ENCODE measurements at places on chromosomes 5 and 9.

DNA sequence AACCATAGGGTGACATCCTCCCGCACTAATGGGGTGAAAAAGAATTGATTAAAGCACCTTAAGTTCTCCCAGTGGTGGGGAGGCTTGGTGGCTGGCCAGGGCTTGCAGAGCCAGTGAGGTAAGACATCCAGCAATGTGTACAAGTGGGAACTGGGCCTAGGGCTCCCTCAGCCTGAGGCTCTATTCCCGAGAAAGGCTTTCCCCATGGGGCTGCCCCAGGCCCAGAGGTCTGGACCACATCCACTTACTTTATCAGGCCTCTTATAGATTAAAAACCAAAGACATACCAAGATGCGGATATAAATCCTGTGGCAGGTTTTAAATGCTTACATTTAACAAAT lies 35.3 kb downstream of the C5orf15 start:
- no peak for DNase-seq

GRCh38 chr5:163106098-163106497 lies 331.3 kb upstream of the CCNG1 start:
- no peak for DNase-seq

DNA sequence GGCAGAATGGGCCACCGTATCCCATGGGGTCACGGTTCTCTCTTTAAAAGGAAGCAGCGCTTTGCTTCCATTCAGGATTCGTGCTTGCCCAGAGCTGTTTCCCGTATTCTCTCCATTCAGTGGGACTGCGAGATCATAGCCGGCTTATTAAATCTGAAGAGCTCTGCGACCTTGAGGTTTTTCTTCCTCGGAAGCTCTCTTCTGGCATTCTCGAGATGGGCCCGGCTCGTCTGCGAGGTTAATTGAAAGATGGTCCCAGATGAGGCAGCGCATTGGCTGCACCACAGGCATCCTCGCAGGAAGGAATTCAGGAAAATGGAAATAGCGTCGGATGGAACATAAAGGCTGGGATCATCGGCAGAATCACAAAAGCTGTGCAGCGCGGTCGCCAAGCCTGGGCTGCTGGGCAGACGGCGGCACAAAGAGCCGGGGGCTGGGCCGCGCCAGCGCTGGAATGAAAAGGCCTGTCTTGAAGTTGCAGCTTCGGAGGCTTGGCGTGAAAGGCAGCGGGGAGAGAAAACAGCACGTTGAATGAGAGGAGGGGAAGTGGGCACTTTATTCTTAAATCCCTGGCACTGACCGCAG lies 236.2 kb downstream of the IRX2 start:
- DNase-seq = no peak

DNA sequence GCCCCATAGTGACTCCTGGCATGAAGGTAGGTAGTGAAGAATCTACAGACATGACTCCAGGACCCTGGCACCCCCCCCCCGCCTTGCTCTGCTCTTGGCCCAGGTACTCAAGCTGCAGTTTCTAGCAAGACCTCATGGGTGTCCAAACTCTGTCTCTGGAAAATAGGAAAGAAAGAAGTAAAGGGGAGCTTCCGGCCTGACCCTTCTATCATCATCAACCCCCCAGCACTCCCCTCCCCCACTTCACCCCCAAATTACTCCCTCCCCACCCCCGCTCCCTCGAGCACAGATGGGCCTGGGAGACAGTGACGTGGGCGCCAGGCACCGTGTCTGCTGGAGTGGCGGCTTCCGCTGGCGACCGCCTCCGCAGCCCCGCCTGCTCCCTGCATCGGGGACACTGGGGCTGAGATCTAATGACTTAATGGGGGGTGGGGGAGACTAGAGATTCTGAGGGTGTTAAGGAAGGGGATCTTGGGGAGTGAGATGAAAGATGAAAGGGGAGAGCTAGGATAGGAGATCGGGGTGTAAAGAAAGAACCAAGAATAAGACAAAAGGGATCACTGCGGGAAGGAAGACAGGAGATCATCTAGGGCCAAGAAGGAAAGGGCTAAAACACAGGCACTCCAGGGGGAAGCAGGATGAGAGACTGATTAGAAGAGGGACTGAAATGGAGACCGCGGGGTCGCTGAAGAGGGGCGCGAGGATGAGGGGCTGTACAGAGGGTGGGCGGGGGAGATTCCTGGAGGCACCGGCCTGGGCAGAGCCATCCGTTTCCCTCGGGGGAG lies 1.1 kb upstream of the DNAJB5 start:
- no peak for DNase-seq

GRCh38 chr5:148856009-148856367 lies 29.6 kb downstream of the ADRB2 start:
- DNase-seq = no peak

- no peak for DNase-seq
These were observed 118.8 kb downstream of the GAPVD1 start for GRCh38 chr9:125380406-125380805.

DNA sequence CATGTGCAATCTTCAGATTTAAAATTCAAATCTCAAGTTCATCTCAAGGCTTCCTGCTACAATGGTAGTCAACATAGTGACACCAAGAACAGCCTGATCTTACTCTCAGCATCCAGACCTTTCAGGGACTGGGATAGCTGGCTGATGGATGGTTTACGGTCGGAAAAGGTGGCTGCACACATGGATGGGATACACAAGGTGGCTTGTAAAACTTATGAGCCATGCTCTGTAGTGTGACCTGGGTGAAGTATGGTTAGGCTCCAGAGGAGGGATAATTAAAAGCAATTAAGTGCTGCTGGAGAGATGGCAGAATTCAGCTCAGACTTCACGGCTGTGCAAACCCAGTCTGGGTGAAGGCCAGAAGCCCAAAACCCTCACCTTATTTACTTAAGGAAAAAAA lies 379.5 kb downstream of the NFIB start:
- DNase-seq = no peak

- DNase-seq = no peak
These were observed 127.4 kb upstream of the TAF11L2 start for GRCh38 chr5:17370651-17371050.

DNA sequence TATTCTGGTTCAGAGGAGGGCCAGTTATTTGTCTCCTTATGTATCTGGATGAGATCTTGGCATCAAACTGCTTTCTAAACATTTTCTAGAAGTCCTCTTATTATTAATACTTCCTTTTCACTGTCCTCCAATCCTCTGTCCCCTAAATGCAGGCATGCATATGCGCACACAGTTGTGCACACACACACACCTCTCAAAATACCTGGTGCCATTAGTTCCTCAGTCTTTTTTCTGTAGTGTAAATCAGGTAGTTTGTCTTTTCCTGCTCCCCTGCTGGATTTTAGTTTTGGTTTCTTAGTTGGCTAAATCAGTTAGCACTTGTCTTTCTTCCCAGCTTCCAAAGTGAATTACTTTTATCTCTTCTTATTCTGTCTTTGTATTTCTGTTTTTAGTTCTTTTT lies 55.8 kb upstream of the LRRC70 start:
- no peak for DNase-seq

DNA sequence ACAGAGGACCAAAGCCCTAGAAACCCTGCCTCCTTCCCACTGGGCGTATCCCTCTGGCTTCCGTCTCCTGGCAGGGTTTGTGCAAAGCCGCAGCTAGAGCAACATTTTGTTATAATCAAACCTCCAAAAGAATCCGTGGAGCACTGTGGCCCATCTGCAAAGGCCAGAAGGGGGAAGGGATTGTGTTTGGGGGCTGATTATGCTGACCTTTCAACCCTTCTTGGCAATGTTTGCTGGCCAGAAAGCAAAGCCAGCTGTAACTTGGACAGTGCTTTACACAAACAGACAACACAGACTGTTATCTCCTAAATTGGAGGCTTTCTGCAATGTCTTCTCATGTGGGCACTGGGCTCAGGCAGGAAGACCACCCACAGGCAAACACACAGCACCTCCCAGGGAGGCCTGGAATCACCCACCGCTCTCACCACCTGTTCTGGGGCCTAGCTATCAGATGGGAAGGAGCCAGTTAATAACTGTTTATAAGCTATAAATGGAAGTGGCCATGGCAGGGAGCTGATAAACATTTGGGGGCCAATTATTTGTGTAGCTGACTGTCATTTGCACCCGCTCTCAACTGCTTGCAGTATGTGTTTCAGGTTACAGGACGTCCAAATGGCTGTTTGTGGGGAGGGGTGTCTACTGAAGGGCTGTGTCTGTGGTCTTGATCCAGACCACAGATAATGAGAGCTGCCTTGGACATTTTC lies 121.6 kb upstream of the ERCC6L2 start:
- no peak for DNase-seq

- DNase-seq = no peak
These were observed 184.1 kb upstream of the ADRA1B start for GRCh38 chr5:159732220-159732619.

- DNase-seq = no peak
These were observed 58.0 kb downstream of the ANKRD33B start for GRCh38 chr5:10621832-10622231.

DNA sequence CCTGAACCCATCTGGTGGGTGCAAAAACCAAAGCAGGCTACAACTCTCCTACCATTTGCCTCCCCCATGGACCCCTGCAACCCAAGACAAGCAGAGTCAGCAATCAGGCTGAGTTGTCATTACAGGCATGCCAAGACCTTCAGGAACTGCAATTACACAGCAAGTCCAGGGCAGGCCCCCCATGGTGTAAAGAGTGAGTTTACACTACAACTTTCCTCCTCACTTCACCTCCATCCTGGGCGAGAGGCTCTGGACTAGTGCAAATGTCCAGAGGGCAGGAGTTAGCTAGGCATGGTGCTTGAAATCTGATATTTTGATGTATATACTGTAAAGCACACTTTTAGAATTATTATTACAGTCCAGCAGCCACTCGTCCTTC lies 7.0 kb upstream of the P4HA2 start:
- DNase-seq = no peak

GRCh38 chr9:2087500-2088313 lies 72.6 kb downstream of the SMARCA2 start:
- no peak for DNase-seq

DNA sequence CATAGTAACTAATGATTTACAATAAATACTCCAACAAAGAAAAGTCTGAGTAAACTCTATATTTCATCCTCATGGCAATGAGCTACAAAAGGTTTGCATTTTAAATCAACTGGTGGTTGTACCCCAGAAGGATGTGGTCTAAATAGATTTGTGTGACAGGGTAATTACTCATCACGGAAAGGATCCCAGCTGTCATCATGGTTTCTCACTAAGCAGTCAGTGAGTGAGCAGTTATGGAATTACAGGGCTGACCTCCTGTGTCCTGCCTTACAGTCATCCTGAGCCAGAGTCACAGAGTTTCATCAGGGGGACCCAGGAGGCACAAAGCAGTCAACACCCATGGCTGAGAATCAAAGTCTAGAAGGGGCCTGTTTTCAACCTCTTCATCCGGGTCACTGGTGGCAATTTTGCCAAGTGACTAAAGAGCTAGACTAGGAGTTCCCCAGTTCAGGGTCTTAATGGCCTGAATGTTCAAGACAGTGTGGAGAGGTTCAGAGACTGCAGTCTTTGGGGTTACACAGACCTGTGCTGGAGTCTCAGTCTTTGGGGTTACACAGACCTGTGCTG lies 210.7 kb upstream of the SLC24A2 start:
- no peak for DNase-seq

DNA sequence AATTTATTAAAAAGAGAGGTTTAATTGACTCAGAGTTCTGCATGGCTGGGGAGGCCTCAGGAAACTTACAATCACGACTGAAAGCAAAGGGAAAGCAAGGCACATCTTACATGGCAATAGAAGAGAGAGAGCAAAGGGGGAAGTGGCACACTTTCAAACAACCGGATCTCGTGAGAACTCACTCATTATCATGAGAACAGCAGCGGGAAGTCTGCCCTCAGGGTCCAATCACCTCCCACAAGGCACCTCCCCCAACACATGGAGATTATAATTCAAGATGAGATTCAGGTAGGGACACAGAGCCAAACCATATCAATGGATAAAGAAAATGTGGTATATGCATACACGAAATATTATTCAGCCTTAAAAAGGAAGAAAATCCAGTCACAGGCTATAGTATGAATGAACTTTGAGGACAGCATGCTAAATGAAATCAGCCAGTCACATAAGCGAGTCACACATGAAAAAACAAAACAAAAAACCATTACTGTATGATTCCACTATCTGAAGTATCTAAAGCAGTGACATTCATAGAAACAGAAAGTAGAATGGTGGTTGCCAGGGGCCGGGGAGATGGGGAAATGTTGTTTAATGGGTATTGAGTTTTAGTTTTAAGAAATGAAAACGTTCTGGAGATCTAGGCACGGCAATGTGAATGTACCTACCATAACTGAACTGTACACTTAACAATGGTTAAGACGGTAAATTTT lies 83.4 kb upstream of the PCA3 start:
- DNase-seq = no peak

DNA sequence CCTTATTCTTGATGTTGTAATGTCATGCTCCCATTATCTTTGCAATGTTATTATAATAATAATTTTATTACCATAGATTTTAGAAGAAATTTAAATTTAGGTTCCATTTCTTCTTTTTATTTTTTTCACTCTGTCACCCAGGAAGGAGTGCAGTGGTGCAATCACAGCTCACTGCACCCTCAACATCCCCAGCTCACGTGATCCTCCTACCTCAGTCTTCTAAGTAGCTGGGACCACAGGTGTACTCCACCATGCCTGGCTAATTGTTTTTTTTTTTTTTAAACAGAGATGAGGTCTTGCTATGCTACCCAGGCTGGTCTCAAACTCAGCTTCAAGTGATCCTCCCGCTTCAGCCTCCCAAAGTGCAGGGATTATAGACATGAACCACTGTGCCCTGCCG lies 11.9 kb downstream of the ZFR start:
- no peak for DNase-seq

GRCh38 chr9:109717342-109717741 lies 62.7 kb upstream of the PALM2AKAP2 start:
- no peak for DNase-seq

- no peak for DNase-seq
These were observed 6.6 kb downstream of the GALNT10 start for GRCh38 chr5:154196955-154197652.

GRCh38 chr9:88390371-88390990 lies 2.2 kb downstream of the SPIN1 start:
- DNase-seq = no peak

DNA sequence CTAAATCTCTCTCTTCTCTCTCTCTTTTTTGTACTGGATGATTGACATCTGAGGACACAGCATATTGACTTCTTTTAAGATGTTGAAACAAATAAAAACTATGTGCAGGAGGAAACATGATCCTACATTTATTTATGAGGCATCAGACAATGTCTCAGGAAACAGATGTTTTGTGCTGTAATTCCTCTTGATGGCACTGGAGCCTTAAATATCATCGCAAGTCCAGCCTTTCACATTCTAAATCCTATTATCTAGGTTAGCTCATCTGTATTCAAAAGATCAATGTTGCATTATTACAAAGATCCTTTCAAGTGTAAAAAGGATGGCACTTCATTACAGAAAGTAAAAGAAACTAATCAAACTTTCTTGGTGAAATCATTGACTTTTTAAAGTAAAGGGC lies 63.9 kb downstream of the MAT2B start:
- DNase-seq = no peak

- DNase-seq = no peak
These were observed 463.2 kb upstream of the KLF4 start for GRCh38 chr9:107952773-107953172.
